ENCODE measurements at places on chromosomes 6 and 20.

- DNase-seq, result no peak
Observed at GRCh38 chr20:50968289-50968688, 9.7 kb downstream of the MOCS3 start.

GRCh38 chr20:5072756-5073659 is 46.8 kb downstream of the PCNA start:
- no peak for DNase-seq

GRCh38 chr6:56933650-56934049 is 21.3 kb upstream of the BEND6 start:
- DNase-seq, result no peak

DNA sequence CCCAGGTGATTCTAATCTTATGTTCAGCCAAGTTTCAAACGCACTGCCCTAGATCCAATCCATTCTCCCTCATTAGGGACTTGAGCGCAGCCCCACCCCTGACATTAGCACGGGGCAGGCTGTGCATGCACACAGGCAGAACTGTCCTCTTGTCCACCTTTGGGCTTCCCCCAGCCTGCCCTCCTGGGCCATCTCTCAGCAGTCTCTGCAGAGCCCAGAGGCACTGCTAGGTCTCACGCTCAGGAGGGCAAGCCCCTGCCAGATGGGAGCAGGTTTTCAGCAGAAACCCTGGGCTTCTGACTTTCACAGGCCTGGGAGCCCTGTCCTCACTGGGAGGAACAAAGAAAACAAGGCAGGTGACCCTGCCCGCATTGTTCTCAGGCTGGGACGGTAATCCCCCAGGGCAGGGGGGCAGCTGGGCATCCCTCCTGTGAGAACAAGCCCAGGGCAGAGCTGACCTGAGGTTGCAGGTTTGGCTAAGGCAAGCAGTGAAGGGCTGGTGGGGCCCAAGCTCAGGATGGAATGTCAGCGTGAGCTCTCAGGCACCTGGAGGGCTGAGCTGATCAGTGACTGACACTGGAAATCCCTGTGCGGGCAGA is 24.5 kb downstream of the KCNK5 start:
- DNase-seq, result no peak

- DNase-seq, result no peak
Observed at GRCh38 chr20:43825051-43825402, 89.6 kb upstream of the TOX2 start.

DNA sequence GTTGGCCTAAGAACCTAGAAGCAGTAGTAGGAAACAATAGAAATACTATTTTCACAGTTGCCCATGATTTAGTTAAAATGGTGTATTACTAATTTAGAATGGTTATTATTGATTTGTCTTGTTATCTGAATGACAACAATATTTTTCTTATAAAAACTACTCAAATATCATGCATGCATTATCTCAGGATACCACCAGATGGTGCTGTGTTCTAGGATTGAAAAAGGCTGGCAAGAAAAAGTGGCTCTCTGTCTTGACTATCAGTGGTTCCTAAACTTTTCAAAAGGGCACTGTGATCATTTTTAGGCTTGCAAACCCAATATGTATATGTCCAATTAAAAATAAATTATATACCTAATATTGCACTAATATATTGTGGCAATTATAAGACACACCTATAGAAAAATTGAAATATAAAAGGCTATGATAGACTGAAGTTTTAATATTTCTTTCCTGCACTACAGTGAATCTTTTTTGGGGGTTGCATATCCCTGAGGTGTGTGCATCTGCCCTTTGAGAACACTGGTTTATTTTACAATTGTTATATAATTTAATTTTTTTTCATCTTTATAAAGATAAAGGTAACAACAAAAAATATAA is 131.7 kb upstream of the MLIP start:
- DNase-seq, result no peak

DNA sequence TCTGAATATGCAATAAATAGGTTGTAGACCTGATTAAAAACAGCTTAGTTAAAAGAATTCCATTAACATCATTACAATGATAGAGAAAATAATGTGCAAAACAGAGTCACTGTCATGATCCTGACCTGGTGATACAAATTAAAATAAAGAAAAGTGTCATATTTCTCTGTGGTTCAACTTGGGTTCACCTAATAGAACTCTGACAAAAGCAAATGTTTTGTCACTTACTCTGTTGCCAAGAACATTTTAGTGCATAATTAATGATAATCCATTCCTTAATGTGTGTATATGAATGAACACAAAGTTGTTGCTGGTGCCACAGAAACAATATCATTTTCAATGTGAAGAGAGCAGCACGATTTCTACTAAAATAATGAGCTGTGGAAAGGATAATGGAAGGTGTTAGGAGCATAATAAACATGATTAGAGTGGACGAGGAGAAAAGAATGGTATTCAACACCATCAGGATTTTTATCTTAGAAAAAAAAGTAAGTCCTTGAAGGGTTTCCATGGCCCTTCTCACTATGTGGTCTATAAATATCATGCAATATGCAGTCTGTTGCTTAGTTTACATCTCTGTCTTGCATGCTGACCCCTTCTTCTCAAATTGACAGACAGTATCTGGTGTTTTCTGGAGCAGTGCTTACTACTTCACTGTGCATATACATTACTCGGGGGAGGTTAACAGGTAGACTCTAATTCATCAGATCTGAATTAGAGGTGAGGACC is 656.6 kb upstream of the MMS22L start:
- DNase-seq, result no peak

DNA sequence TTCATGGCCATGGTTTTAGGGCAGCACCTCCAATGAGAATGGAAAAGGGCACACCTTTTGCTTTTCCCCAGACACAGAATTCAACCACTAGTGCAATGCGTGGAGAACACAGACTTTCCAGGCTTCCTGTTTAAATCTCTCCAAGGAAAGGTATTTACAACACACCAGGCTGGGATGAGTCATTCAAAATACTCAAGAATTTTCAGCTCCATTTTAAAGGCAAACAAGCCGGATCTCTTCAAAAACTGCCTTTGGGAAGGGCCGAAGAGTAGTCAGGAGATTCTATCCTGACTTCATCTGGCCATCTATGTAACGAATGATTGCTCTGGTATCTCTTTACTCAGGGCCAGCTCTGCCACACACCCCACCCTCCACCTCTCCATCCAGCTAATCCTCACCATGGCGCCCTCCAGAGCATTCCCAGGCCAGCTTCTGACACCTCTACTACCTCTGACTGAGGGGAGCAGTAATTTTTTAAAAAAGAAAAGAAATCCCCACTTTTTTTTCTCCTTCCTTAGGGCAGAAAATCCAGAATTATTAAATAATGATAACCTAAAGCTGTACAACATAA is 254.6 kb downstream of the LY86 start:
- DNase-seq, result no peak

DNA sequence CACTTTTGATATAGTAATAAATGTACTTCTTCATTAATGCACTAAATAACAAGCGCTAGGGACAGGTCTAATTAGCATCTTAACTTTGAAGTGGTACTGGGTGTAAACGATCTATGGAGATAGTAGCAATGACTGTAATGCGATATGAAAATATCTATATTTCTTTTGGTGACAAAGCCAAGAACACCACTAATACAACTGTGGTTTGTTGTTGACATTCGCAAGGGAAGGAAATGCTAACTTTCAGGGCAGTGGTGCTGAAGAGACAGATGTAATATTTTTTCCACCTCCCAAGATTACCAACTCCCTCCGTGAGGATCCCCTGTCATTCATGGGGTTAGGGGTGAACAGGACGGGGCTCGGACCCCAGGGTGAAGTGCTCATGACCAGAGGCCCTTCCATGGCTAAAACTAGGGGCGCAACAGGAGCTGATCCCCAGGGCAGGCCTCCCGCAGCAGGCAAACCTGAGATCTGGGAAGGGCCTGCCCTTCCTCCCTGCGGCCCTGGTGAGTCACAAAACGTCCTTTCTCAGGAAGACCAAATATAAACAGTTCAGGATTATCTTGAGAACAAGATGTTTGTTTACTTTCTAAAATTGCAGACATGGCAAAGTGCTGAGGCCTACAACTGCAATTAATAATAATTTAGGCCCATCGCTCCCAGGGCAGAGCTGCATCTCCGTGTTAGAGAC is 65.0 kb upstream of the TOX2 start:
- no peak for DNase-seq

- no peak for DNase-seq
Observed at GRCh38 chr6:71886184-71887005, at the start of gene RIMS1. RIMS1 (plus strand) TSS chr6:71886550; CDS start chr6:71887024, 474 bp downstream.

GRCh38 chr6:55282115-55282514 is 45.2 kb upstream of the GFRAL start:
- DNase-seq, result no peak

- no peak for DNase-seq
Observed at GRCh38 chr20:1637755-1638154, 17.9 kb upstream of the SIRPB1 start.

- DNase-seq, result no peak
Observed at GRCh38 chr20:33524261-33524660, 34.4 kb downstream of the CBFA2T2 start.

- no peak for DNase-seq
Observed at GRCh38 chr6:69933239-69933638, 66.9 kb downstream of the COL19A1 start.

GRCh38 chr6:45942953-45943352 is 72.7 kb downstream of the CLIC5 start:
- DNase-seq, result no peak

DNA sequence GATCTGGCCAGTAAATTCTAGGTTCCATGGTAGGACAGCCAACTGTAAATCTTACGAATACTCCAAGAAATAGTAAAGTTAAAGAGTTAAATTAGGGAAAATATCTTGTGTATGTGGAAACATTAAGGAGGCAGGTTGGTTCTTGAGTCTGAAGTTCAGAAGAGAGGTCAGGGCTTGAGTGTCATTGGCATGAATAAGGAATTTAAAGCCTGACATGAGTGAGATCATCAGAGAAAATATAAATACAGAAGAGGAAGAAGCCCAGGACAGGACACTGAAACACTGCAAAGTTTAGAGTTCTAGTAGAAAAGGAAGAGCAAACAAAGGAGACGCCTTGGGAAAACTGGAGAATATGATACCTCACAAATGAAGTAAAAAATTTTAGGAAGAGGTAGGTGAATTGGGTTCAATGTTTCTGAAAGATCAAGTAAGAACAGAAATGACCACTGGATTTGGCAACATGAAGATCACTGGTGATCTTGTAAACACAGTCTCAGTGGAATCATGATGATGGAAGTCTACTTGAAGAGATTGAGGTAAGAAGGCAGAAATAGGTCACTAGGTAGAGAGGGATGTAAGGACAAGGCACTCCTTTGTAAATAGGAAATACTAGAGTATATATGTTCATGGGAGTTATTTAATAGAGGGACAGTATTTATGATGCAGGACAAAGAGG is 41.6 kb upstream of the SYNCRIP start:
- no peak for DNase-seq

- DNase-seq, result no peak
Observed at GRCh38 chr6:144769142-144769541, 484.0 kb downstream of the UTRN start.

- no peak for DNase-seq
Observed at GRCh38 chr6:129491436-129491835, 218.5 kb downstream of the ARHGAP18 start.

GRCh38 chr6:87623248-87623647 is 33.3 kb downstream of the ORC3 start:
- DNase-seq, result no peak

GRCh38 chr20:25236450-25237304 is 11.2 kb upstream of the PYGB start:
- DNase-seq, result no peak

- no peak for DNase-seq
Observed at GRCh38 chr20:57580478-57581201, 19.7 kb downstream of the PCK1 start.

GRCh38 chr20:33105316-33105924 is 26.0 kb downstream of the BPIFB4 start:
- no peak for DNase-seq

- DNase-seq, result no peak
Observed at GRCh38 chr6:170024940-170025339, 265.9 kb downstream of the DLL1 start.

DNA sequence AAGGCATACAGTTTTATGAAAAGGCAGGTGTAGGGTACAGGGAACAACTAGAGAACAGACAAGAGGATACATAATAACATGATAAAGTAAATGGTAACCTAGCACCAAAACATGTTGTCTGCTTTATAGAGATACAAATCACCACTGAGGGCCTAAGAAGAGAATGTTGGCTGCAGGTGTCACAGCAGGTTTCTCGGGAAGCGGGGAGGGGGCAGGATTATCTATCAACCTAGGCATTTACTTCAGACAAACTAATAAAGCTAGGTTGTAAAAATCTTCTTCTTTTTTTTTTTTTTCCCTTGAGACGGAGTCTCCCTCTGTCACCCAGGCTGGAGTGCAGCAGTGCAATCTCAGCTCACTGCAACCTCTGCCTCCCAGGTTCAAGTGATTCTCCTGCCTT is 22.7 kb downstream of the PIM1 start:
- DNase-seq, result no peak

DNA sequence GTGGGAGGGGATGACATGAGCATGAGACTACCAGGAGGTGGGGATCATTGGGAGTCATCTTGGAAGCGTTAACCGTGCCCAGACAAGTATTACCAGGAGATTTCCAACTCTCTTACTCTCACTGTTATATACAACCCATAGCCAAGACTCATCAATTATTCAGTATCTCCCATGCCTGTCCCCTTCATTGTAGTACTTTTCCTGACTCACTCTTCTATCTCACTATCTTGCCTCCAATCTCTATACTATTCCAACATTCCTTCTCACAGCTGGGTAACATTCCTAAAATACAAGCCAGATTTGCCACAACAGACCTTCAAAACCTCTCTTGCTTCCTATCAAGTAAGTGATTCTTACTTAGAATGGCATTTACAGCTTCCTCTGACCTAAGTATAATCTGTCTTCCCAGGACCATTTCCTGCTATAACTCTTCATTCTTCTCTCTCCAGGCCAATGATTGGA is 226.3 kb upstream of the SMLR1 start:
- no peak for DNase-seq

DNA sequence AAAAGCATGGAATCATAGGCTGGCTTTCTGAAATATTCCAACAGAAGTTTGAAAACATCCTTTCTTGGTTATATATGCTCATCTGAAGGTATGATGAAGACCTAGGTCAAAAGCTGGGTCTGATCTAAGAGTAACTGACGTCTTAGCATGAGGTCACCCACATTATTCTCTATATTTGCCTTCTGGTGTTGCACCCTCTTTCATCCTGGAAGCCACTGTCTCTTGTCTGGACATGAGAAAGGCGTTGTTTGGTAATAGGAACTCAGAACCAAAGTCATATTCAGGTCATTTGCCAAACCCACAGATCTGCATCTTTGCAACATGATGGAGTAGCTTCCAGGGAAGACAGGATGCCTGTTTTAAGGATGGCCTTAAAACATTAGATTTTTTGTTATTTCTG is 17.6 kb downstream of the GABRR1 start:
- no peak for DNase-seq

GRCh38 chr20:64244281-64244805 is 11.2 kb upstream of the PCMTD2 start:
- DNase-seq, result no peak
